ENCODE measurements at places on chromosomes 2 and 18.

GRCh38 chr2:238158509-238159070 lies at the start of gene ERFE:
Gene ERFE (plus strand): TSS chr2:238158970. CDS start chr2:238159008, 38 bp downstream.
- no peak for DNase-seq

DNA sequence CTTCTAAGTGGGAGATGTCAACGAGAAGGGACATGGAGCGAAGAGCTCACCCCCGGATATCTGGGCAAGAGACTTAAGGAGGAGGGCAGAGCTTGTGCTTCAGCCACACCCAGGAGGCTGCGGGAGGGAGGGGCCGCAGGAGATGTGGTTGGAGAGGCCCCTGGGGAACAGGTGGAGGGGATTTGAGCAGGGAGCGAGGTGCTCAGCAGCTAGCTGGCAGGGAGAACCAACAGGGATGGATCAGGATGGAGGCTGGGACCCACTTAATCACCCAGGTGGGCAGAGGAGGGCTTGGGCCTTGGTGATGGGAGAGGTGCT lies 78.3 kb downstream of the MBP start:
- DNase-seq: no peak

DNA sequence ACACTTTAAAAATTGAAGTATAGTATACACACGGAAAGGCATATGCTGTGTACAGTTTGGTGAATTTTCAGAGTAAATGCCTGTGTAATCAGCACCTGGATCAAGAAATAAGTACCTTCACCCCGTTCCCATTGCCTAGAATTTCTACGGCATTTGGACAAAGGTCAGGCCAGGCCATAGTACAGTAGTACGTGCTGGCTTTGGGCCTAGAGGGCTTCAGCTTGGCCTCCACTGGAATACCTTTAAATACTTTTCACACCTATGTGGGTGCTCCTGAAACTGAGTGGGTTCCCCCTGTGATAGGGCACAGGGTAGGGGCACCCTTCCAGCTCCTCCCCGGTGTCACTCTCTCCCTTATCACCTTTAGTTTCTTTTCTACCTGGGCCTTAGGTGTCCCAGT lies 26.5 kb downstream of the TET3 start:
- no peak for DNase-seq

- no peak for DNase-seq
Observed at GRCh38 chr2:194464964-194465638, 1191.9 kb upstream of the SLC39A10 start.
